ENCODE measurements at places on chromosomes 3 and 15.

DNA sequence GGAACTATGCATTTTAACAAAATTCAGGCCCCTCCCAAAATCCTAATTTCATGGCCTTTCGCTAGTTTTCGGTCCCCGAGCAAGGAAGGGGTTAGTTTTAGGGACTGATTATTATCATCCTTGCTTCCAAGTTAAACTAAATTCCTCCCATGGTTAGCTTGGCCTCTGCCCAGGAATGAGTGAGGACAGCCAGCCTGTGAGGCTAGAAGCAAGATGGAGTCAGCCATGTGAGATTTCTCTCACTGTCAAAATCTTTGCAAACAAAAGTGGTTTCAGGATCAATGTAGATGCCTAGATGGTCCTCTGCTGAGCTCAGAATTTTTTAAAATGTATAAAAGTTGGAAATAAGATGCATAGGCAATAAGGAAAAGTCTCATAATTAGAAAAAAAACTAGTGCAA lies 208.9 kb downstream of the RSL24D1 start:
- DNase-seq: no peak

DNA sequence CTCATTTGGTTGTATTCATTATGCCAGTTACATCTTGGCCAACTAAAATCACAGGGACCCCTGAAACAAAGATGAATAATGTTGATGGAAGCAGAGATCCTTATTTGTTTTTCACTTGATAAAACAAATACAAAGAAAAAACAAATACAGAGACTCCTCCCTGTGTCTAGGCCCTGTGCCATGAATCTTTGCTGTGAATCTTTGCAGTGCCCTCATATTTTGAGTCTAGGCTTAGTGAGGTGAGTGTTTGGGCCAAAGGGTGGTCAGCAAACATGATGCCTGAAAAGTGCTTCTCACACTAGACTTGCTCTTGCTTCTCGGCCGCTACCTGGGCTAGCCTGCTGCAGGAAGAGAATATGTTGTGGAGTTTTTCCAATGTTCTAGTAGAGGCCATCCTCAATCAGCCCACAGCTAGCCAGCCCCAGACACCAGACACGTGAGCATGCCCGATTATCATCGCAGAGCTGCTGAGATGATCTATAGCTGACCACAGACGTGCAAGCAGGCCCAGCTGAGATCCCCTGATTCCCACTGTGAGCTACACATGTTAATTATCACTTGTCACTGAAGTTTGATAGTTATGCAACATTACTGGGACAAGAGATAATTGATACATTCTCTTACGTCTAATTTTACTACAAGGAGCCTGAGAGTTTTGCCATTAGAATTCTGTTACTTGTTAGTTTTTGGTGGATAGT lies 191.4 kb downstream of the THRB start:
- DNase-seq: peak; percentile 47

DNA sequence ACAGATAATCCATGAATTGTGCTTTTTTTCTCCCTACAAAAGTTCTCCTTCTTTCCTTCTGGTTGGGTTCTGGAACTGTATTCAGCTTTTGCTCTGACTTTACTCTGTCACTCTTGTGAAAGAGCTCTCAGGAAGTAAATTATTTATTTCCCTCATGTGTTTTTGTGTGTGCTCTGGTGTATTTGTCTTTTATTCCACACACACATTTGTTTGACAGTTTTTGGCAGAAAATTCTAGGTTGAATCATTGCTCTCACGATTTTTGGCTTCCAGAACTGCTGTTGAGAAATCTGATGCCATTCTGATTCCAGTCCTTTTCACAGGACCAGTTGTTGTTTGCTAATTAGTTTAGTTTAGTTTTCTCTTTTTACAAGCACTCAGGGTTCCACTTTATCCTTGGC lies 172.8 kb downstream of the PLCH1 start:
- DNase-seq: peak; percentile 23

- peak; percentile 29 for DNase-seq
Measured at GRCh38 chr15:27486683-27487647, 516.0 kb downstream of the GABRG3 start.

DNA sequence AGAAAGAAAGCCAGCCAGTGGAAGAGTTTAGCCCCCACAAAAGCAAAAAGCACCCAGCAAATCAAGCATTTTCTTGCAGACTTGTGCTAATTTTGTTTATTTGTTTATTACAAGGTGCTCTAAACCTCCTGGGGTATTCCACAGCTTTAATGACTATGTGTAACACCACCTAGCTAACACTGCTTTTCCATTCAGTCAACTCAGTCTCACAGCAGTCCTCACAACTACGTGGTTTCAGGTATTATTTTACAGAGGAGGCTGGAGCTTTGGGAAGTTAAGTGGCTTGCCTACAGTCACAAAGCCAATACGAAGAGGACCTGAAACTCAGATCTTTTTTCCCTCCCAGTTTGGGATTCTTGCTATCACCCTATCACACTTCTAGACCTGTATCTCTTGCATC lies 14.8 kb downstream of the SOX14 start:
- DNase-seq: no peak

- DNase-seq: peak; percentile 89
Measured at GRCh38 chr3:70989174-70989573, 594.4 kb downstream of the FOXP1 start.

DNA sequence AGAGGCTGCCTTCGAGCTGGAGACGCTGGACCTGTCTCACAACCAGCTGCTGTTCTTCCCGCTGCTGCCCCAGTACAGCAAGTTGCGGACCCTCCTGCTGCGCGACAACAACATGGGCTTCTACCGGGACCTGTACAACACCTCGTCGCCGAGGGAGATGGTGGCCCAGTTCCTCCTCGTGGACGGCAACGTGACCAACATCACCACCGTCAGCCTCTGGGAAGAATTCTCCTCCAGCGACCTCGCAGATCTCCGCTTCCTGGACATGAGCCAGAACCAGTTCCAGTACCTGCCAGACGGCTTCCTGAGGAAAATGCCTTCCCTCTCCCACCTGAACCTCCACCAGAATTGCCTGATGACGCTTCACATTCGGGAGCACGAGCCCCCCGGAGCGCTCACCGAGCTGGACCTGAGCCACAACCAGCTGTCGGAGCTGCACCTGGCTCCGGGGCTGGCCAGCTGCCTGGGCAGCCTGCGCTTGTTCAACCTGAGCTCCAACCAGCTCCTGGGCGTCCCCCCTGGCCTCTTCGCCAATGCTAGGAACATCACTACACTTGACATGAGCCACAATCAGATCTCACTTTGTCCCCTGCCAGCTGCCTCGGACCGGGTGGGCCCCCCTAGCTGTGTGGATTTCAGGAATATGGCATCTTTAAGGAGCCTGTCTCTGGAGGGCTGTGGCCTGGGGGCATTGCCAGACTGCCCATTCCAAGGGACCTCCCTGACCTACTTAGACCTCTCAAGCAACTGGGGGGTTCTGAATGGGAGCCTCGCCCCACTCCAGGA lies 21.1 kb downstream of the NRROS start:
- no peak for DNase-seq

GRCh38 chr3:143548861-143549497 lies 299.3 kb downstream of the SLC9A9 start:
- no peak for DNase-seq

GRCh38 chr3:8964436-8965370 lies 1.4 kb upstream of the RAD18 start:
- DNase-seq: peak; percentile 76

DNA sequence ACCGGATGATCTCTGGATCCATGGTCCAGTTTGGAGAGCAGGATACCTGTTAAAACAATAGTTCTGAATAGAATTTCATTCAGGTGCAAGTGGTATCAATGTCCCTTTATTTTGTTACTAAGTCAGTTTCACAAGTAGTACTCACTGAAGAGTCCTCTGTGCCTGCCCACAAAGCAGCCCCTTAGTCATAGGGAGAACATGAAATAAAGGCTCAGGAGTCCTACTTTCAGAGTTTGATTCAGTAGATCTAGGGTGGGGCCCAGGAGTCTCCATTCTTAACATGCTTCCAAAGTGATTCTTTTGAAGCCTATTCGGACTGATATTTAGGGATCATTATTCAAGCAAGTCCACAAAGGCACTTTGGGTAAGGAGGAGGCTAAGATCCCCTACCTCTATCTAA lies 79.8 kb upstream of the ACKR4 start:
- DNase-seq: no peak

GRCh38 chr15:78045189-78045588 lies 32.3 kb downstream of the TBC1D2B start:
- DNase-seq: no peak

GRCh38 chr3:186286114-186286513 lies 75.9 kb downstream of the DGKG start:
- peak; percentile 43 for DNase-seq

GRCh38 chr3:34102288-34102687 lies 303.9 kb downstream of the PDCD6IP start:
- no peak for DNase-seq

- peak; percentile 38 for DNase-seq
Measured at GRCh38 chr3:131036200-131036816, 9.6 kb downstream of the NEK11 start.

DNA sequence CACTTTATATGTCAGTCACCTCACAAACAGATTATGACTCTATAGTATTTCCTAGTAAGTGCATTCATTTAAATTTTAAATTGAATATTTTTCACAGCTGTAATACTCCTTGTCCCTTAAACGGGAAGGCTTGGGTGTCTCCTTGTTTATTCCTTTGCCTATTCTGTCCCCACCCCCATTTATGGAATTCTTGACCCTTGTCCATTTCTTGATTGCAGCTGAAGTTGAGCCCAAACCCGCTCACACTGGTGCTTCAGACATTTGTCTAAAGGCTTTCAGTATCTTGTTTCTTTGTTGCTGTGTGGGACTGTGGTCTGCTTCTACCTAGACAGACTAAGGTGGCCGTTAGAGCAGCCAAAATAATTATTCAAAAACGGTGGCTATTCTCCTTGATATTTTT lies 449.7 kb downstream of the FOXP1 start:
- DNase-seq: no peak

DNA sequence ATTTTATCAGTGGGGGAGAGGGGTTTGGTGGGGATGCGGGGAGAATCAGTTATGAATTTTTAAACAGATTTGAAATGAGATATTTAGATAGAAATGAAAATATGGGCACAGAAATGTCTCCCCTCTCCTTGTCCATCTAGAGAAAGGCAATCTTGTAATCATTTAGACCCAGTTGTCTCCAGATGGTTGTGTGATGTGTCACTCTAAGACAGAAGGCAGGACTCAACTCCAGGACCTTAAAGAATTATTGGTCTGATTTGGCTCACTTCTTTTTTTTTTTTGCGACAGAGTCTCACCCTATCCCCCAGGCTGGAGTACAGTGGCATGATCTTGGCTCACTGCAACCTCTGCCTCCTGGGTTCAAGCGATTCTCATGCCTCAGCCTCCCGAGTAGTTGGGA lies 77.2 kb downstream of the EOMES start:
- peak; percentile 51 for DNase-seq

GRCh38 chr3:194137506-194138474 lies 1.8 kb downstream of the HES1 start:
- DNase-seq: peak; percentile 47

DNA sequence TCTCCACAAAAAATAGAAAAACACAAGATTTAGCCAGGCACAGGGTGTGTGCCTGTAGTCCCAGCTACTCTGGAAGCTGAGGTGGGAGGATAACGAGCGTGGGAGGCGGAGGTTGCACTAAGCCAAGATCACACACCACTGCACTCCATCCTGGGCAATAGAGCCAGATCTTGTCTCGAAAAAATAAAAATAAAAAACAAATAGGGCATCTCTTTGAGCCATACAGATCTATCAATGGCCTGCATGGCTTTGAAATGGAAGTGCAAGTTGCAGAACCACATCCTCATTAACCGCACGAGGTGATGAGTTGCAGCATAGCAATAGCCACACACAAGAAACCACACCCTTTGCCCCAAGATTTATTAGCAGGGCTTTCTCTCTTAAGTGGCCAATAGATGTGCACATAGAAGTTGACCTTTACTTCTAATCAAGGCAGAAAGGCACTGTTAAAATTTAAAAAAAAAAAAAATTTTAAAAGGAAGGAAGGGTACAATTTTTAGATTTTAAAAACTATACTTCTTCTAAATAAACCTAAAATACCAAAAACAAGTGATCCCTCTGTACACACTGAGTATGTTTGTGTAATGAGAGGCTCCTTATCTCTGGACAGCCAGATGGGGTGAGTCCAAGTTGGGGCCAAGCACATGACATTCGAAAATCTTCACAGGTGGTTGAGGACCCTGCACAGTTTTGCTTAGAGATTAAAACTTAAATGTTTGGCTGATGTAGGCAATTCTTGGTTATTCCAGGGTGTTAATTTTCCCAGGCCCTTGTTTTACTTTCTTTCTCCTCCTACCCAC lies 53.4 kb downstream of the FILIP1L start:
- DNase-seq: no peak

GRCh38 chr15:78272776-78273175 lies 8.4 kb downstream of the DNAJA4 start:
- DNase-seq: no peak

- DNase-seq: peak; percentile 68
Measured at GRCh38 chr15:90648137-90649070, 68.7 kb upstream of the BLM start.

DNA sequence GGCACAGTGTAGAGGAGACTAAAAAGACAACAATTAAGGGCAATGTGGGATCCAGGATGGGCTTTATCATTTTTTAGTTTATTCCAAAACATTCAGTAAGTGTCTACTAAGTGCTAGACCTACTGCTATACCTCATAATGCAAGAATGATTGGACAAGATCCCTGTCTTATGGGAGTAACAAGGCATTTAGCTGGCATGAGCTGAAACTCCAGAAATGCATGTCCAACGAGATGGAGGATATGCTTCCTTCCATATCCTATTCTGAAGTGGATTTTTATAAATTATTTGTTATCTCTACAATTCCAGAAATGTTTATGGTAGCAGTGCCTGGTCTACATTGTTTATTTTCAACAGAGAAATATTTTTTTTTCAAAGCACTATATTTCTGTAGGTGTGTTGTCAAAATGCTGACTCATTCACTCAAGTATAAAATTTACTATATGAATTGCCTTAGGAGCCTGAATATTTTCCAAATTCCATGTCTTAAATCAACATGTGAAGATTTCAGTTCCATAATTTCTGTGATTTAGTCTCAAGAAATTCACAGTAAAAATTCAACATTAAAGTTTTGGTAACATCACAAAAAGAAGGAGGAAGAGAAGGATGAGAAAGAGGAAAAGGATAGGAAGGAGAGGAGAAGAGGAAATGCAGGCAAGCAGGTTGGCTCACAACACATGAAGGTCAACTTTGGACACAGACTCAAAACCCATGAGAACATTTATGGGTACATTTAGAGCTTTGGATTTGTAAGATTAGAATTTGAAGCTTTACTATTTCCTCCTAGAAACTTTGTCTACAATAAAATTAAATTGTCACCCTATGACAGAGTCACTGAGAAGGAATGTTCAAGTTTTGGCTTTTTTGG lies 88.6 kb downstream of the P3H2 start:
- no peak for DNase-seq

DNA sequence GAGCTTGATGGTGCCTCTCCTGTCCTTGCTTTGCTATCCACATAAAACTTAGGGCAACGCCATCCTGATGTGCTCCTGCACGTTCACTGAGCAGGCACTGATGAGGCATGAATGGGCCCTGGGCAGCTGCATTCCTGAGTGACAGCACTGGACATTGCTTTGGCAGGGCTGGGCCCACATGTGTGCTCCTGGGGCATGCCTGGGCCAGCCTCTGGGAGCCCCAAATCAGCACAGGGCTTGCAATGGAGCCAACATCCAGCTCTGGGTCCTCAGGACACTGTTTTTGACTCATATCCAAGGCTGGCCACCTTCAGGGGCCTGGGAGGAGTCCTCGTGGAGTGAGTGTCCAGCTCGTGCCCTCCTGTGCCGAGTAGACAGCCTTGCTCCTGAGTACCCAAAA lies 5.9 kb upstream of the TKT start:
- DNase-seq: no peak
